ENCODE measurements at places on chromosomes 7 and 10.

DNA sequence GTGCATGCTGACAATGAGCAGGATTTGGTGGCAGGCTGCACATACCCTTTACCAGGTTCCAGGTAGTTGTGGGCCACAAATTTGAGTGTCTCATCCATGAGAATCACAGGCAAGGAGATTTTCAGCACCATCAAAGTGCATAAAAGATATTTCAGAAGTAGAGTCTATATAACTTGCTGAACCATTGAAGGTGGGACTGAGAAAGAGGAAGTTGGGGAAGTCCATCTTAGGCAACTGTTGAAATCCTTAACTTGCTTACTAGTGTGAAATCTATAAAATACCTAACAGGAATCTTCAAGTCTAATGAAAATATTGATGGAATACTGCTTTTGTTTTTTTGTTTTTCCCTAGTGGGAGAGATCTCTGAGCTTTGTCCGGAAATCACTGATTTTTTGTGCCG is 325.1 kb upstream of the PLXDC2 start:
- no peak for DNase-seq

GRCh38 chr7:3089493-3089892 is 45.8 kb upstream of the CARD11 start:
- DNase-seq = peak; percentile 20

DNA sequence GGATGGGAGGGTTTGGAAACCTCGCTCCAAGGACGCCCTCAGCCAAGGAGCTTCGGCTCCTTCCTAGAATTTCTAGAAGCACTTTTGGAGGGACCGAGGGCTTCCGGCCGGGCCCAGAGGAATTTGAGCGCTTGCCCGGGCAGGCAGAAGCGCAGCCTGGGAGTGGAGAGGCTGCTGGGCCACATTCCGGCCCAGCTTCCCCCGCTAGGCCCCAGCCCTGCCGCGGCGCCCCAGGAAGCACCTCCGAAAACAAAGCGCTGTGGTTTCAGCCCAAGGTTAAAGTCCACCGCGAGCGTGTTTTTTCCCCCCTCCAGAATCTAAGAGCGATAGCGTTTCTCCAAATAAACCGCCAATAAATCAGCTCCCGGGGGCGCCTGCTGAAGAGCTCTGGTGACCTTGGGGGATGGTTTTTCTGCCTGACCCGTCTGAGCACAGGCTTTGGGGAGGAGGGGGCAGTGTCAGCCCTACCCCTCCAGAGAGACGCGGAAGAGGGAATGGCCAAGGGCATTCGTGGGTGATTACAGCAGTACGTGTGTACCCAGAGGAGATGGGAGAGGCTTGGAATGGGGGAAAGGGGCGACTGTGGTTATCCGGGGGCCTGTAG is 5.7 kb upstream of the TNRC18 start:
- peak; percentile 77 for DNase-seq

GRCh38 chr7:74656441-74656836 is 1.1 kb upstream of the GTF2I start:
- peak; percentile 77 for DNase-seq

DNA sequence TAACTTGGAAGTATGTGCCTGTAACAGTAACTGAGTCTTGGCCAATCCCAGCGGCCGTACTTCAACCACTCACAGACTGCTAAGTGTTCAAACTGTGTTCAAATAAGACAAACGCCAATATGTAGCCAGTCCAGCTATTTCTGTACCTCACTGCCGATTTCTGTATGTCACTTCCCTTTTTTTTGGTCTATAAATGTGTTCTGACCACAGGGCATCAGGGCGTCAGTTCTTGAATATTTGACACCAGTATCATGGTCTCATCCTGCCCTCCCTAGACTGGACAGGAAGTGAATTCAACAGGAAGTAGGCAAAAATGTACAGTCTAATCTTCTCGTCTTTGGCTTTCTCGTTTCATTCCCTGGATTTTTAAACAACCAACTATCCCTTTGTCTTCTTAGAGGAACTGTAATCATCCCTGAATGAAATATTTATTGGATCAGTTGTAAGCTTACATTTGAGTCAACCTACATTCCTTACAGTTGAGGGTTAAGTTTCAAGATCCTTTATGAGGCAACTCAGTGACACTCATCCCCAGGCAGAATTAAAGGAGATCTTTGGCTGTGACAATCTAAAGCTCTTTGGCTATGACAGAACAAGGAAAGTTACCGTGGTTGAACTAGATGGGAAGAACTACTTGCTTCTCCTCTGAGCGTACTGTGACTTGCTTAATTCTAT is 232.7 kb downstream of the NSUN6 start:
- no peak for DNase-seq

DNA sequence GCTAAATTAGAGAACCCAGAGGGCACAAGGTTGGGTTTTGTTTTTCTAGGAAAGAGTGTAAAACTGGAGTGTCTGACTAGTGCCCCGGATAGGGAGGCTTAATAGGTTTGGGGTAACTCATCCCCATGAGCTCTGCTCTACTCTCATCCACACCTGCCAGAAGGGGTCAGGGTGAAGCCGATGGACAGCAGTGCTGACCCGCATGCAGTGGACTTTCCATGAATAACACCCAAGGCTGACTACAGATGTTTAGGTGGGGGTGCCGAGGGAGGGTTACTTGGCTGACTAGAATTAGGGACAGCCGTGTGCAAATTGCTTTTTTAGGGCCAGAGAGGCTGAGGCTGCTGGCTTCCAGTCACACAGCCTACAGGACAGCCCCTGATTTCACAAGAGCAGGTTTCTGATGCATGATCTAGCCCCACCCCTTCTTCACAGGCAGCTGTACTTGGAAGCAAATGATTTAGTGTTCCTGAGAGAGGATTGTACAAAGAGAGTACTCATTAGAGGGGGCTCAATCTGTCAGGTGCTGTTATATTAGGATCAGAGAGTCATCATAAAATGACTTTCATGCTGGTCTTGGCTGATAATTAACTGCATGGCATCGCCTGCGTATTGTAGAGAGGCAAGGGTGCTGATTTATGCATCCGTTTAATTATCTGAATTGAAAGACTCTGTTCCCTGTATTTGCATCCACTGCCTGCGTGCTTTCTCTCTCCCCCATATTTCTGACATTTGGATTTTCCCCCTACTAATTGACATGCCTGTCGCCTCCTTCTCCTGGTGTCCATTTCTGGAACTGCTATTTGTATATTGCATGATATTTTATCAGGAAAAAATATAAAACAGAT is 9.5 kb downstream of the INHBA start:
- no peak for DNase-seq

DNA sequence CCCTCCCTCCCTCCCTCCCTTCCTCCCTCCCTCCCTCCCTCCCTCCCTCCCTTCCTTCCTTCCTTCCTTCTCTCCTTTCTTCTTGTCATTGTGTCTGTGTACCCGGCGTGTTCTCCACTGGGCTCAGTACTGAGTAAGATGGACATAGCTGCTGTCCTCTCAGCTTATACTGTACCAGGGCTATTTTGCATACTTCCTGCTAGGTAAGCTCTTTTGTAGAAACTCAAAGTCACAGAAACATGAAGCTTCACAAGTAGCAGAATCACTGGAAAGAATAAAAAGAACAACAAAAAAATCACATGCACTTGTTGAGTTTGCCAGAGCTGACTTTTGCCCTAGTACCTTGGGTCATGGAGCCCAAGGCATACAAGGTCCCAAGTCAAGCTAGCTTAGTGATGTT is 125.7 kb downstream of the PLPP4 start:
- DNase-seq = no peak

- DNase-seq = peak; percentile 53
Measured at GRCh38 chr10:132186488-132187429, at the start of gene DPYSL4. Gene DPYSL4, plus strand, starts transcription at chr10:132186948. Its CDS starts 116 bp downstream, at chr10:132187064.

- DNase-seq = peak; percentile 83
Measured at GRCh38 chr10:77943121-77943901, 16.8 kb upstream of the DLG5 start.

DNA sequence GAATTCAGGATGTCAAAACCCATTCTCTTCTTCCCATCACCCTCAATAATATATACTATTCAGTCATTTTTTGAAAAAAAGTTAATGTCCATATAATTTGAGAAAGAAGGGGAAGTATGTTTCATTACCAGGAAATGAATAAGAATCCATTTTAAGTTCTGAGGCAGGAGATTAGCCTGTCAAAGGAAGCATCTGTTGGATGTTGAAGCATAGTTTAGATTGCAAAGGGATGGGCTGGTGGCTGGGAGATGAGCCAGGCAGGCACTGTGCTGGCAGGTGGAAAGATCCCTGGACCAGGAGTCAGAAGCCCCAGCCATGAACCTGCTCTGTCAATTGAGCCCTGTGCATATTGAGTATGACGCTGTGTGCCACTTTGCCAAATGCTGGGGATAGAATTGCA is 48.4 kb upstream of the CRTAC1 start:
- no peak for DNase-seq

- no peak for DNase-seq
Measured at GRCh38 chr10:126583552-126584200, 86.8 kb downstream of the C10orf90 start.

GRCh38 chr10:17665747-17666146 is 21.8 kb downstream of the STAM start:
- DNase-seq = peak; percentile 87

DNA sequence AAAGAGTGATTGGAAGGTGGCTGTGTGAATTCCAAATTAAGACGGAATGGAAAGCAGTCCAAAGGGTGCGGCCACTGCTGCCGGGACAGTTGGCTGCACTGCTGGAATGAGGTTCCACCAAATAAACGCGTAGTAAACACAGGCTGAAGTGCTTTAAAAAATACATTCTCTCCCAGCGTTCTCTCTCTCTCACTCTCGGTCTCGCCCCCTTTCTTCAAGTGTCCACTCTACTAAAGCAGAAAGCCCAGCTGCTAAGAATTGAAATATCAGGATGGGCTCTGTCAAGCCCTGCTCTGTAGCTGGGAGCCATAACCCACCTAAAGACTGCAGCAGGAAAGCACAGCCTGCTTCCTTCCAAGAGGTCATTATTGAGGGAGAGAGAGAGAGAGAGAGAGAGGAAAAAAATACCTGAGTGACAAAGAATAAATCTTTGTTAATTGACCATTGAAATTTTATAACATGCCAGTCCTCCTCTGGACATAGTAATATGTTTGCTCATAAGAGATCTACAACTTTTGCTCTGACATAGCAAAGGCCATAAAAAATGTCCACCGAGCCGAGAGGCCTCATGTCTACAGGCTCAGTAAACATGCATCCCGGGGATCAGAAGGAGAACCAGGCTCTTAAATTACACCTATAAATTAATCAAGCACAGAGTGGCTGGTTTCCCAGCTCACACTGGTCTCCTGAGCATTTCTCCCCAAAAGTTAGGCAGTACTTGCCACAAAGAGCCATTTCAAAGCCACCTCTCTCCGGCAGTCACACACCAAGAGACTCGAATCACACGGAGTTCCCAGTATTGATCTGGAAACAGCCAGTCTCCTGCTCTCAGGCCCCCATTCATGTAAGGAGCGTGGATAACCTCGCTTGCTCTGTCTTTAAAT is 72.8 kb downstream of the FGFR2 start:
- peak; percentile 68 for DNase-seq

- DNase-seq = no peak
Measured at GRCh38 chr7:479115-479947, 40.3 kb downstream of the PDGFA start.

GRCh38 chr7:157432957-157433576 is 96.3 kb downstream of the DNAJB6 start:
- DNase-seq = peak; percentile 58

DNA sequence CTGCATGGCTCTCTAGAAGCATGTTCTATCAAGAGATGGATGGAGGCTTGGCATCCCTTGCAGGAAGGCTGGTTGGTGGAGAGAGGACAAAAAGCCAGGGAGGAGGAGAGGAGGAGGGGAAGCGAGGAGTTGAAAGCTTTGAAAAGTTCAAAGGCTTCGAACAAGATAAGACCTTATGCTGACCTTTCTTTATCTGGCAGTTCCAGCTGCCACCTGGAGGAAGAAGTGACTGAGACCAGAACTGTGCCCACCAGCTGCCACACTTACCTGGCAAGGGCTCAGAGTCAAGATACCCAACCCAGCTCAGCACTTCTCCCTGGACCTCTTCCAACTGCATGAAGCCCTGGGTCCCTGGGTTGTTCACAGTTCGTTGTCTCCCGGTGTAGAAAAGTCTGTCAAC is 14.8 kb downstream of the CCL24 start:
- DNase-seq = no peak

DNA sequence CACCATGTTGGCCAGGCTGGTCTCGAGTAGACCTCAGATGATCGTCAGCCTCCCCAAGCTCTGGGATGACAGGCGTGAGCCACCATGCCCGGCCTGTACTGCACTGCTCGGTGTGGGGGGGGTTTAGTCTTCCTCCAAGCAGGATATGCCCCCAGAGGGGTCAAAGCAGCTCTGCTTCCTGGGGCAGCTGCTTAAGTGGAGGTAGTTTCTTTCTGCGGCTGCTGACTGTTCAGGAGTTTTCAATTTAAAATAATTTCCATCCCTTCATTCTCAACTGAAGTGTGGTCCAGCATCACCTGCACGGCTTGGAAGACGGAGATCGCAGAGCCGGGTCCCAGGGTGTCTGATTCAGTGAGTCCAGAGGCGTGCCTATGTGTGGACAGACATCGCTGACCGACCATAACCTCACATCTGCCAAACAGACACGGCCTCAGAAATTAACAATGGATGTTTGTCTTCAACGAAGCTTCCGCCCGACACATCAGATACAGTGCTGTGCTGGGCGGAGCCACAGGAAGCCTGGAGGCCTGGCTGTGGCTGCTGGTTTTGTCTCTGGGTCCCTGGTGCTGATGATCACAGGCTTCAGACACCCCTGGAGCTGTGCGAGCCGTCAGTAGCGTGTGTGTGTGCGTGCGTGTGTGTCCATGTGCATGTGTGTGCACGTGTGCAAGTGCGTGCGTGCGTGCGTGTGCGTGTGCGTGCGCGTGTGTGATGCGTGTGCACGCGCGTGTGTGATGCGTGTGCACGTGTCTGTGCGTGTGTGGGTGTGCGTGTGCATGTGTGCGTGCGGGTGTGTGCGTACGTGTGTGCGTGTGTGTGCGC is 226.5 kb upstream of the PITRM1 start:
- DNase-seq = no peak

DNA sequence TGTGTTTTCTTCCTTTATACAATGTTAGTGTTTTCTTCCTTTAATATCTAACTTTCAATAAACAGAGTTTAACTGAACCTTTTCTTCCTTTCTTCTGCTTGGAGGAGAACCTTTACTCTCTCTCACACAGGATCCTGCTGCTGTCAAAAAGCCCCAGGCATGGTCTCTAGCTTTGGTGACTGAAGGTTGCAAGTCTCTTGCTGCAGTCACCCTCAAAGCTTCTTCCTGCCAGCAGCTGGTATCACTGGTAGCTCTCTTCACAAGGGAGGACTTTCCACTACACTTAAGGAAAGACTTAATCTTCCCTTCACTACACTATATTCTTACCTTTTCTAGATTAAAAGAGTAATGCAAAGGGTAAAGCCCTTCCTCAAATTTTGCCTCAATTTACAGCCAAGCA is 153.4 kb downstream of the SGMS1 start:
- DNase-seq = no peak

GRCh38 chr7:73809467-73809951 is 21.3 kb upstream of the CLDN4 start:
- no peak for DNase-seq

- DNase-seq = peak; percentile 9
Measured at GRCh38 chr7:87330942-87331341, 14.5 kb upstream of the CROT start.

- no peak for DNase-seq
Measured at GRCh38 chr7:130890176-130891020, 156.4 kb upstream of the KLF14 start.

DNA sequence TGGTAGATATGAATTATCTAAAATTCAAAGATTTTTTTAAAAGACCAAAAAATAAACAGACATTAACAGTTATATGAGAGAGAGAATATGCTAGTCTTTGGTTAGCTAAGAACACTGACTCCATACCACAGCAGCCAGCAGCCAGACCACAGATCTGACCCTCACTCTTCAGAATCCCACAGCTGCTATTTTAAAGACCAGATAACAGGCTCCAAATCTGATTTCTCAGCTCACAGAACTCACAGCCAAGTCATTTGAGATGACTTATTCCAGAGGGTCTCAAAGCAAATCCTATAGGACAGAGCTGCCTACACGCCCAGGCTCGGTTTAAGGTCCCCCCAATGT is 20.4 kb downstream of the NUDCD3 start:
- DNase-seq = peak; percentile 44
